RKO (cell line): ENCODE measurements at places on chromosomes 1 and 21.

- DNase-seq: no peak
These were observed 42.5 kb downstream of the PGM1 start for GRCh38 chr1:63635681-63636080.

GRCh38 chr1:23742670-23743286, 493 bp upstream of the ELOA start:
- peak; percentile 66 for DNase-seq

DNA sequence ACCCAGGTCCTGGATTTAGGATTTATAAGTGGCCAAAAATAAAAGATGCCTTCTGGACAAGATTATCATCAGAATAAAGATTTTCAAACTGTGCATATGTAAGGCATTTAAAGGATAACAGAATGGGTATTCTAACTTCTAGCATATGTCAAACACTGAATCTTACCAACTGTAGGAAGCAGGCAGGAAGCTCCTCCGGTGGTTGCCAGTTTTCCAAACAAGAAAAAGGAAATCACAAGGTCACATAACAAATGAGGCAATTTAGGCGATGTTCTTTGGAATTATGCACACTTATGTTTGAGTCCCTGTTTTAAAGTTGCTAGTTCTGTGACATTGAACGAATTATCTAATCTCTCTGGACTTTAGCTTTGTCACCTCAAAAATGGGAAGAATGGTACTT, 48.9 kb downstream of the ATP6V1G3 start:
- no peak for DNase-seq

DNA sequence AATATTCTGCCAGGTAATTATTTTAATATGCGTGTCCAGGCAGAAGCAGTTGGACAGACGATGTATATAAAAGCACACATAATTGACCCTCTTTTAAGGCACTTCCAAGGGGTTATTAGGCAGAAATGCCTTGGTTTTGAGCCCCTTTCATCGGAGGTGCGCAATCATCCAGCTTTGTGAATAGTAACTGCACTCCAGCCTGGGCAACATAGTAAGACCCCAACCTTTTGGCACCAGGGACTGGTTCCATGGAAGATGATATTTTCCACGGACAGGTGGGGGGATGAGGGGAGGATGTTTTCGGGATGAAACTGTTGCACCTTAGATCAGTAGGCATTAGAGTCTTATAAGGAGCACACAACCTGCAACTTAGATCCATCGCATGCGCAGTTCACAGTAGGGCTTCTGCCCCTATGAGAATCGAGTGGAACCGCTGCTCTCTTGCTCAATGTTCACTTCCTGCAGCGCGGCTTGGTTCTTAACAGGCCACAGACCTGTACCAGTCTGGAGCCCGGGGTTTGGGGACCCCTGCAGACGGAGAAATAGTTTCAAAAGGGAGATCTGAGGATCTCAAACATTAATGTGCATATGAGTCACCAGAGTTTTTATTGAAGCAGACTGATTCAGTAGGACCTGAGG, 1.8 kb upstream of the MCOLN2 start:
- DNase-seq: peak; percentile 43

- DNase-seq: no peak
These were observed 6.8 kb downstream of the TMEM9 start for GRCh38 chr1:201147396-201148015.

DNA sequence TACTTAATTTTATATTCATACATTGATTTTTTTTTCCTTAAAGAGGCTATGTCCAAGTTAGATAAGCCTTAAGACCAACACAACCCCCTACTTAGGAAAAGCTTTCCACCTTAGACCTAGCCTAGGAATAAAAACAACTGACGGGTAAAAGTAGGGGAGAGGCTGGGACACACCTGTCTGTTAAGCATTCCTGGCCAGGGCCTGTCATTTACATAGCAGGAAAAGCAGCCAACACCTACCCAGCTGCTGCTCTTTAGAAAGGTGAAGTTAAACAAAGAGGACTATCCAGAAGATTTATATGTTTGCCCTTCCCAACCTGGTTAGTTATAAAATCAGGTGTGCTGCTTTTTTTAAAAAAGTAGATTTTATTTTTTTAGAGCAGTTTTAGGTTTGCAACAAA, 29.1 kb upstream of the SAMD13 start:
- no peak for DNase-seq

GRCh38 chr1:6180268-6180706, at the start of gene CHD5:
CHD5 (minus strand) TSS chr1:6180321; CDS start chr1:6180023, 298 bp downstream.
- DNase-seq: no peak

DNA sequence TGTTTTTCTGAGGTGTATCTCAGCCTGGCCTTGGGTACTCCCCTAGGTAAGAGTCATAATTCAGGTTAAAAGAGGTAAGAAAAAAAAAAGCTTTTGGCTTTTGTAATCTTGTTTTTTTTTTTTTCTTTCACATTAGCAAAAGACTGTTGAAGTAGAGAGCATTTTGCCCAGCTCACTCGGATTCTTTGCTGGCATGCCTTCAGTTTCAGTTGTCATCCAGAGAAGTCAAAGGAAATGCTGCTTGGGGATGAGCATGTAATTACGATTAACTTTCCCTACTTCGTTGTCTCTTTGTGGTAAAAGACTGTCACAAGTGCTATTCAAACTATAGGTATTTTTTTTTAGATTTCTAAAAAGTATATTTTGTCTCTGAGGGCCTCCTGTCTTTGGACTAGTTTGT, 6.3 kb downstream of the BACH1 start:
- DNase-seq: no peak

DNA sequence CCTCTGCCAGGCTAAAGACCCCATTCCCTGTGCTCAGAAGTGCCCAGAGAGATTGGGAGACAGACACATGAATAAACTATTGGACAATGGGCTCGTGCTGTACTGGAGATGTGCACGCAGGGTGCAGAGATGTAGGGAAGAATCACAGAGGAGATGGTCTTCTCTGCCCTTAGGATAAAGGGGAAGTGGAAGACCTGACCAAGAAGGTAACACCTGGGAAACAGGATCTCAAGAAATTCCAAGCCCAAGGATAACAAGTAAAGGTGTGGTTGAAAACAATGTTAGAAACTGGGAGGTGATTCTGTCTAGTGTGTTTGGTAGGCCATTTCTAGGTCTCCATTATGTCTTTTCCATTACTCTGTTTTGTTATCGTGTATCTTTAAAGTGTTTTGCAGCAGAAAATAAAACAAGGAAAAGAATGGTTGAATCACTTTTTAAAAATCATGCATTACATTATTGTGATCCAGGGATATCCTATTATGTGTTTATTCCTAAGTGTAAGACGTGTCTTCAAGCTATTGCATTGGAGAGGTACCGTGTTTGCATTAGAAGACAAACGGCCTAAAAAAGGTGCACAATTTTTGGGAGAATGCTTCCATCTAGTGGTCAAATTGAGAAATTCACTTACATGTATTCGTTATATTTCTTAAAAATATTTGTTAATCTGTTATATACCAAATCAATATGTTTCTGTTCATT, 40.8 kb upstream of the KCTD3 start:
- DNase-seq: peak; percentile 54

- no peak for DNase-seq
These were observed 100.9 kb downstream of the TSEN15 start for GRCh38 chr1:184152434-184152898.

DNA sequence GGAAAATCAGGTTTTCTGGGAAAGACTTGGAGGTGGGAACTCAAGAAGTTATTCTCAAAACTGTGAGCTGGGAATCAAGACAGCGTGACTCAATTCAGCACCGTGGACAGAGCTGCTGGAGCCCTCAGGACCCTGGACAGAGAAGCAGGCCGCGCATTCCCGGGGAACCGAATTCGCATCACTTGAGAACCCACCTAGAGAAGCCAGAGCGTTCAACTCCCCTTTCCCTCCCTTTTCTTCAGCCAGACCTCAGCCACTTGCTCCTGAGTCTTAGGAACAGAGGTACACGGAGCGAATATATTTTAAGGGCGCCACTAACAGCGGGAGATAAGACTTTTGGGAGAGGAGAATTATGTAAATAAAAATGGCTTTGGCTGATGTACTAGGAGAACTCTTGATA, 2.0 kb upstream of the LIN28A start:
- peak; percentile 74 for DNase-seq

- DNase-seq: no peak
These were observed 5.9 kb downstream of the SELENON start for GRCh38 chr1:25805863-25806225.

GRCh38 chr1:101050869-101051268, 25.3 kb upstream of the DPH5 start:
- DNase-seq: no peak

DNA sequence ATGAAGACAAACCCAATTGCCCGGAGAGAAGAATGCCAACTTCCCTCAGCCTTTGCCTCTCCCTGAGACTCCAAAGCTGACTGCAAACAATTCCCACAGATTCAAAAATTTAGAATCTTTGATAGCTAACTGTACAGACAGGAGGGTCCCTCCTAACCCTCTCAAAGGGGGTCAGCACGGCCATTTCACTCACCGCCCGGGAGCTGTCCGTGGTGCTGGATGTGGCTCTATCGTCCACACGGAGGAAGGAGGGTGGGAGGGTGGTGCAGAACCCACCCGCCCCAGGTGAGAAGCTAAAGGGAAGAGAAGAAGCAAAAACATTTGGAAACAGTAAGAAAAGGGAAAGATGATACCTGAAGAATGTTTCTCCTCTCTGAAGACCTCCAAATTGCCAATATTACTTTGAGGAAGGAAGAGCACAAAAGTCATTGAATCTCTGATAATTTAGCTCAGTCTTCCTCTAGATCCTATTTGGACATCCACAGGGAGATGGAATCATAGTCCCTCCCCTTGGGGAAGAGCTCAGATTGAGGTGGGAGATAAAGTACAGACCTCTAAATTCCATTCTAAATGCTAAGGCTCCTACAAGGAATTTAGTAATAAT, 45.6 kb downstream of the RHBG start:
- no peak for DNase-seq

DNA sequence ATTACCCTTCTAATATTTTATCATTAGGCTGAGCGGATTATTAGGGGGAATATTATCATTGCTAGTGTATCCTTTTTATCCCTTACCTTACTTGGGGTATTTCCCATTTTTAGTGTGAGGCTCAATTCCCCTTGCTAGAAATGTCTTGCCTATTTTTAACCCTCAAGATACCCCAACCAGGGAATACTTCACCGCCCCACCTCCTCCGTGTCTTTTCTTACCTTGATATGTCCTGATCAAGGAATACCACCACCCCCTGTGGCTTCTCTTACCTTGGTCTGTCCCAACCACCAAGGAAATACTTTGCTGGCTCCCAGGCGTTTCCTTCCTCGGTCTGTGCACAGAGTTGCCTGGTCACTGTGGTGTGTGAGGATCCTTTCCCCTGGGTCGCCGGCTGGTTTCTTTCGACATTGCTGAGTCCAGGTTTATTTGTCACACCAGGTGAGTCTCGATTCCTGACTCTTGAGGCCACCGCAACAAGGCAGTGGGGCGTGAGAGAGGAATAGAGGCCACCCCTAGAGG, 57.8 kb downstream of the SERINC2 start:
- DNase-seq: no peak

DNA sequence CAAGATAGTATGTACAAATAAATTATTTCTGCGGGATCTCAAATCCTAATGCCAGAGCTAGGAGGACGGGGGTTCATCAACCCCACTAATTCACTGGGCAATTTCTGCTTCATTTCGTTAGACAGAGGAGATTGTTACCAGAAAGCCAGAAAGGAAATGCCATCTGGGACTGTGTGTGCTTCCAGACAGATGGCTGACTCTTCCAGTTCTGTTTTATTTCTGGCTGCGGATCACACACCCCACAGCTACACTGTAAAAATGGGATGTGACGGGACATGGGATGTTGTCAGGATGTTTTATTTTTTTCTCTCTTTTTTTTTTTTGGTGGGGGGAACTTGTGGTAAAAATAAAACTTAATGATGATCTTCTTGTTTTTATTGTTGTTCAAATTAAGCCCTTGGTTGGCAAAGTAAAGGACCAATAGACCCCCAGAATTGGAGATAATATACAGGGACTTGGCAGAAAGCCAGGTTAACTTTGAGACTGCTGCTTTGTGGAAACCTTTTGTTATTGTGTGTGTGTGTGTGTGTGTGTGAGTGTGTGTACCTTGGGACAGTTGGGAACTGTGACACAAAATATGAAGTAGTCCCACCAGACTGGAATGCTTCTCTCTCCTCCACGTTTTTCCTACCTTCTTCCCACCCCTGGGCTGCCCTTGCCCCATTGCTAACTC, 114.5 kb downstream of the NUF2 start:
- no peak for DNase-seq

GRCh38 chr1:64864018-64864940, 102.1 kb downstream of the JAK1 start:
- no peak for DNase-seq

GRCh38 chr1:204146965-204147364, 4.9 kb downstream of the ETNK2 start:
- DNase-seq: no peak

GRCh38 chr1:86913399-86913895, 479 bp downstream of the SELENOF start:
- peak; percentile 77 for DNase-seq

- peak; percentile 18 for DNase-seq
These were observed 50.3 kb upstream of the CTPS1 start for GRCh38 chr1:40929155-40929554.

DNA sequence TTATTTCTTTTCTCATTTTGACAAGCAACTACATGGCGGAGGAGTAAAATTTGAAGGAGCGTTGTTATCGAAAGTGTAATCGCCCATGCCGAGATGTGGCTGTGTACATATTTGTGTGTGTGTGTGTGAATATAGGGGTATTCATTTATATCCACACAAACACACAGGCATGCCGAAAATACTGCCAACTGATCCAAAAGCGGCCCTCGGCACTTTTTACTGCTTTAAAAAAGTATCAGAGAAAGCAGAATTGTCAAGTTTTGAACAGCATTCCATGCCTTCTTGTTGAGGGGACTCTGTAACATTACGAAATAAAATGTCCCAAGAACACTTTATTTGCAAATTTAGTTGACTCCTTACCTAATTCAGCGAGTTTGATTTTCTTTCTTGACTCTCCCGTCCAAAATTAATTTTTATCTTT, 1.1 kb downstream of the PBX1 start:
- no peak for DNase-seq

DNA sequence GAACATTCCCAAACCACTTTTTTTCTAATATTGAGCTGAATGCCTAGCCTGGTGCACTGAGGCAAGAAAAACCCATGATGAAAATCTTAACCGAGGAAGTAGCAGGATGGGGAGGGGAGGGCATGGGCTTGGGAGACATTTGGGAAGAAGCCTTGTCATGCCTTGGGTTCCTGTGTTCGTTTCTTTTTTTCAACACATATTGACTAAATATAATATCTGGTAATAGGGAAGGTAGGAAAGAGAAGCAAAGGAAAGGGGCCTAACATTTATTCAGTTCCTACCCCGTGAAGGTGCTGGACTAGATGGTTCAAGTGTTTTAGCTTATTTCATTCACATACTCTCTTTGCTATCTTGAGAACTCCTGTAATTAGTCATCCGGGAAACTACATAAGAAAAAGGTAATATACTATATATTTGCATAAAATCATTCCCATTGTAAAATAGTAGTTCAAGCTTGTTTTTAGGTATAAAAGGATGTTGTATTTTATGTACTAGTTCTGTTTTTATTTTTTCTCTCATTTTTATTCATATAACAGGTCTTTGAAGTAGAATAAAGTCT, 62.1 kb downstream of the ST3GAL3 start:
- no peak for DNase-seq
